Stimulated activated CD8-positive, alpha-beta memory T cell treated with anti-CD3 and anti-CD28 coated beads, Interleukin-12 subunit alpha, Interleukin-12 subunit beta, amount 100 ng/mL, for 4 hours (primary cell): ENCODE measurements at places on chromosomes 6 and 20.

DNA sequence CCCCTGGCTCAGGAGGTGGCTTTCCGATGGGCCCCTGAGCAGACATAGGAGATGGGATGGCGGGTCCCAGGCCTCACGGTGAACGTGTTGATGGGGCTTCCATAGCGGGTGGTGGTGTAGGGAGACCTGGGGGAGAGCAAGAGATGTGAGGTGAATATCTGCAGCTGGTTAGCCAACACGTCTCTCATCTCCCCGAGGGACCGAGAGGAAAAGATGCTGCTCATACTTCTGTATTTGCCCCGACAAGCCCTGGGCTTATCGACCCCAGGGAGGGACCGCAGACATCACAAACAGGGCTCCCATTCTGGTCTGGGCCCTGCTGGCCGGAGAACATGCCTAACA, 38.7 kb downstream of the C6orf132 start:
- no peak for DNase-seq

DNA sequence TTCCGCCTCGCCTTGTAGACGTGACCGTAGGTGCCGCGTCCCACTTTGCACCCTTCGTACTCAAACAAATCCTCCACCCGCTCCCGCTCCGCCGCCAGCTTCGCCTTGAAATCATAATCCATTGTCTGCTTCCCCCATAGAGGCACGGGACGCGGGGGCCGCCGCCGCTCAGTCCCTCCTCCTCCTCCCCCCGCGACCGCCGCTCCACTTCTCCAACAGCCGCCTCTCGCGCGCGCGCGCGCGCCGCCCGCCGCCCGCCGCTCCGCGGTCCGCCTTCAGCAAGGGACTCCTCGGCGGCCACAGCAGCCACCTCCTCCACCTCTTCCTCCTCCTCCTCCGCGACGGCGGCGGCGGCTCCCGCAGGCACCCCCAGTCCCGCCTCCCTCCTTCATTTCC, 256 bp downstream of the CDK19 start:
- no peak for DNase-seq

DNA sequence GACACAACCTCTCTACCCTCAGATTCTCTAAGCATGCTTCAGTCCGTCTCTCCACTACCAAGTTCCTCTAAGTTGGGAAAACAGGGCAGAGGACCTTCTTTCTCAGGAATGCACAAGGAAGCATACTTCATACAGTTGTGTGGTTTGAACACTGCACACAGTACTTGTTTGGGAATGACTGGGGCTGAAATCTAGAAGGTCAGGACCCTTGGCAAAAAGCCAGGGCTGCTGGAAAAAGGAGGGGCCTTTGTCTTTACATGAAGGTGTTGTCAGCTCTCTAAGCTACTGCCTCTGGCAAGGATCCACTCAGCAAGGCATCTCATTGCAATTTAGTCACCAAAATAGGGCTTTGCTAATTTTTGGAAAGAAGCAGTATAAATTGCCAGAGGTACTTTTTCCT, 20.7 kb upstream of the HEY2 start:
- no peak for DNase-seq

- no peak for DNase-seq
These were observed 62.3 kb downstream of the STK4 start for GRCh38 chr20:45028424-45029136.

DNA sequence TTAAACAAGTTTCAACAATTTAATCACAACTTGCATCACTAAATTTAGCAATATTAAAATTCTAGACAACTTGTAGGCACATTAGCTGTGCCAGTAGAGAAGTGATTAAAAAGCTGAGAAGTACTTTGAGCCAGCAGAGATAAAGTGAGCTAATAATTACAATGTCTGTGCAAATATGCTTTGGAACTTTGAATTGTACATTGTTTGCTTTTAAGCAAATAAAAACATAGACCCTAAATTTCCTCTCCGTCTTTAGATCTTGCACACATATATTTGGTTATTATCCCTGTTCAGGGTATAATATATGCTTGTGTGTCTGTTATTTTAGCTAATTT, 44.2 kb upstream of the DEFB112 start:
- no peak for DNase-seq

DNA sequence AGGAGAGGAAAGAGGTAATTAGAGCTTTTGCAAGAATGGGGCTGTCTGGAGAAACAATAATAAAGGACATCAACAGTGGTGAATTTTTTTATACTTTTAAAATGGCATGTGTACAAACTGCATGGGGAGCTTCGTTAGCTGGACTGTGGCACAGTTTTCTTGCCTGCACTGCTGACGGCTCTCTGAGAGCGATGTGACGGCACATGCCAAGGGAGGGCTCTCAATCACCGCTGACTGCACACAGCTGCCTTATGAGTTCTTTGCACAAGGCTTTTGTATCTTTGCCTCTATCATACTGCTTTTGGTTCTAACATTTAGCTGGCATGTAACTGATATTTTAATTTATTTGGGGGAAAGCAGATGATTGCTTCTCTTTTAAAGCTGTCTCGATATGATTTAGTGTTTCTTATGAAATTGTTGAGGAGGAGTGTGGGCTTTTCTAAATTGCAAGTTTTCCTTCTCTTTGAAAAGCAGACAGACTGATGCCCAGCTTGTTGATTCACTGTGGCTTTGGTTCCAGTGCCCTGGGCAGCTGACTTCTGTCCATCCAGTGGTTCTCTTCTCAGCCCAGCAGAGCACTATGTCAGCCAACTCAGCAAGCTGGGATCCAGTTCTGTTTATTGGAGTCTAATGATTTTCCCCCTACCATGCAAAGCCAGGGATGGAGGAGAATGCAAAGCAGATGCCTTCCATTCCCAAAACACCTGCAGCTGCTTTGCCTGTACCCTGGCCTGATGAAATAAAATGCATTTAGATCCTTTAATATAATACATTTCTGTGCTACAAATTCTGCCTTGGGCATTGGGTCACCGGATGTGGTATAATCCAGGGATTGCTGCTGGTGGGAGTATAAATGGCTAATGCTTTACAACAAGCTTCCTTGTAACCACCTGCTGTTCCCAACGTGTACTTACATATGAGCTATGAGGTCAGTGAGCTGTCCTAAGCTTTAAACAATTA, 323.9 kb downstream of the ZFAND3 start:
- no peak for DNase-seq

GRCh38 chr6:33492093-33492492, 37.7 kb downstream of the ZBTB9 start:
- no peak for DNase-seq

DNA sequence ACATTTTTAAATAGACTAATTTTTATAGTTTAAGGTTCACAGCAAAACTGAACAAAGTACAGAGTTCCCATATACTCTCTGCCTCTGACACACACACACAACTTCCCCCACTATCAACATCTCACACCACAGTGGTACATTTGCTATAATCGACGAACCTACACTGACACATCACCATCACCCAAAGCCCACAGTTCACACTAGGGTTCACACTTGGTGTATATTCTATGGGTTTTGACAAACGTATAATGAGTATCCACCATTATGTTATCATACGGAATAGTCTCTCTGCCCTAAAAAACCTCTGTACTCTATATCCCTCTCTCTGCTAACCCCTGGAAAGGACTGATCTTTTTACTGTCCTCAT, 15.6 kb downstream of the TMEM30A start:
- no peak for DNase-seq

GRCh38 chr6:45513213-45513618, 135.5 kb upstream of the SUPT3H start:
- DNase-seq: no peak

DNA sequence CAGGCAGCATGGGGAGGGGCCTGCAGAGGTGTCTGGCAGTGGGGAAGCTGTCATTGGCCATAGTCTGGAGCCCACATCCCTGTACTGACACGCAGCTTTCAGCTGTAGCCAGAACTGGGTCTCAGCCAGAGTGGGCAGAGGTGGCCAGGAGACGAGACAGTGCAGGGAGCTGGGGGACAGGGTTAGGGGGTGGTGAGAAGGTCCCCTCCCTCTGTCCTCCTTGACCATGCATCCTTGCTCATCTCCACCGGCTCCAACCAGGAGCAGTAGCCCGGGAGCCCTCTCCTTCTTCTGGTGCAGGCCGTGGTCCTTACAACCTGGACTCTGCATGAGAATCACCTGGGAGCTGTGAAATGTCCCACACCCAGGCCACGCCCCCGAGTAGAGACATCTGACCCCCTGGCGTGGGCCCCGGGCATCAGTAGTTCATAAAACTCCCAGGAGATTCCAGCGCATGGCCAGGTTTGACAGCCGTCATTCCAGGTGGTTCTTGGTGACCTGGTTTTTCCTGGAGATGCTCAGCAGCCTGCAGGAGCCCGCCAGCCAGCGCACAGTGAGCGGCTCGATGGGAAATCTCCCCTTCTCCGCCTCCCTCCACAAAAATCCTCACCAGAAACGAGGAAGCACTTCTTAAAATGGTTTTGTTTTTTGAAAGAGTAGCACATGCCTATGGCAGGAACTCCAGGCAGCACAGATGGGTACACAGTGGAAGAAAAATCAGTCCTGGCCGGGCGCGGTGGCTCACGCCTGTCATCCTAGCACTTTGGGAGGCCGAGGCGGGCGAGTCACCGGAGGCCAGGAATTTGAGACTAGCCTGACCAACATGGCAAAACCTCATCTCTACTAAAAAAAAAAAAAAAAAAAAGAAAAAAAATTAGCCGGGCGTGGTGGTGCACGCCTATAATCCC, 56.2 kb downstream of the ADNP start:
- no peak for DNase-seq

- DNase-seq: no peak
These were observed 47.2 kb downstream of the KCNS1 start for GRCh38 chr20:45053430-45054351.

- DNase-seq: no peak
These were observed 38.3 kb downstream of the ATG5 start for GRCh38 chr6:106287215-106287614.

- DNase-seq: no peak
These were observed 33.9 kb upstream of the STX16 start for GRCh38 chr20:58617158-58617557.

DNA sequence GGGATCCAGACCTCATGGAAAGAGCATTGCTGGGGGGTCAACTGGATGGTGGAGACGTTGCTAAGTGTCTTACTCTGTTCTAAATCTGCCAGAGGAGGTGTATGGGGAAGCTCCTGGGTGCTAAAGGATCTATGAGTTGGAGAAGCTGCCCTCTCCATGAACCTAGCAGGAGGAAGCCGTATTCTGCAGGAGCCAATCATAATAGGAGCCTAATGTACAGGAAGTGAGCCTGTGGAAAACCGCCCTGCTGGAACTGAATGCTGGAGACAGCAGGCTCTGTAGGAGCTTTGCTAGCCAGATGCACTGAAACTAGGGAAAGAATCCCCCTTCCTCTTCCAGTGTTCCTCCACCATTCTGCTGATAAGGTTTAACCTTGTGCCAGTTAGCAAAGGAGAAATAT, 10.9 kb downstream of the CASP8AP2 start:
- no peak for DNase-seq

DNA sequence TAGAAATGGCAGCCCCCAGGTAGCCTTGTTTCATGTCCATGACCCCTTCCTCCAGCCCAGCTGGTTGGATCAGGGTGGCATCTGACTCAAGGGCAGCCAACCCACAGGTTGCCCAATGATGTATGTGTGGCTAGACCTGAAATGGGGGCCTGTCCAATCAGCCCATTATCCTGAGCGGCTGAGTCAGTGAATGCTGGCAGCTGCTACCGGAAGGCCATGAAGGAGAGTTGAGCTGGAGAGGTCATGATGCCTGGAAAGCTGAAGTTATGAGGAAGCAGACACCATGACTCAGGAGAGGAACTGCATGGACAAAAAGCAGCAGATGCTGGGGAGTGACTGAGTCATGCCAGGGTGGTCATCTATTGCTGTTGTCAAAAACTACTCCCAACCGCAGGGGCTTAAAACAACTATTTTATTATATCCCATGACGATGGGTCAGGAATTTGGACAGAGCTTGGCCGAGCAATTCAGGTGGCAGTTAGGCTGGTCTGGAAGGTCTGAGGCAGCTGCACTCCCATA, 67.3 kb downstream of the MDGA1 start:
- no peak for DNase-seq

- DNase-seq: no peak
These were observed 28.8 kb downstream of the ZMYND8 start for GRCh38 chr20:47327711-47328110.

DNA sequence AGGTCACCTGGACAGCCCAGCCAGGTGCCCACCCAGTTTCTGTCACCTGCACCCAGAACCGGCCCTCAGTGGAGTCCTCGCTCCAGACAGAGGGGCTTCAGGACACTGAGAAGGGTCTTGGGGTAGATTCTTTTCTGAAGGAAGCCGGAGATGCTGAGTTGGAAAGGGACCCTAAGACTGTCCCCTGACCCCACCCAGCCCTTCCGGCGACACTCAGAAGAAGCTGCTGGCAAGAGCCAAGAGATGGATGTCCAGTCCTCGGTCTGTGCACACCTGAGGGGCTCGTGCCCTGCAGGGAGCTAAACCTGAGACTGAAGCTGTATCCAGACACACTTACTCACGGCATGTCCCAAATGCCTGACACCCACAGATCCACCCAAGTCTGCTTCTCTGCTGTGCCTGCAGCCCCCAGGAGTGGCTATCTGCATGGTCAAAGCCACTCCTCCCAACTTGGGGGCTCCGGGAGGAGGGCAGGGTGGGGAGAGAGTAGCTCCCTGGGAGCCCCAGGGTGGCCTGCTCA, 20.2 kb downstream of the NTSR1 start:
- DNase-seq: no peak

- no peak for DNase-seq
These were observed 35.7 kb downstream of the TXLNB start for GRCh38 chr6:139256087-139256486.

DNA sequence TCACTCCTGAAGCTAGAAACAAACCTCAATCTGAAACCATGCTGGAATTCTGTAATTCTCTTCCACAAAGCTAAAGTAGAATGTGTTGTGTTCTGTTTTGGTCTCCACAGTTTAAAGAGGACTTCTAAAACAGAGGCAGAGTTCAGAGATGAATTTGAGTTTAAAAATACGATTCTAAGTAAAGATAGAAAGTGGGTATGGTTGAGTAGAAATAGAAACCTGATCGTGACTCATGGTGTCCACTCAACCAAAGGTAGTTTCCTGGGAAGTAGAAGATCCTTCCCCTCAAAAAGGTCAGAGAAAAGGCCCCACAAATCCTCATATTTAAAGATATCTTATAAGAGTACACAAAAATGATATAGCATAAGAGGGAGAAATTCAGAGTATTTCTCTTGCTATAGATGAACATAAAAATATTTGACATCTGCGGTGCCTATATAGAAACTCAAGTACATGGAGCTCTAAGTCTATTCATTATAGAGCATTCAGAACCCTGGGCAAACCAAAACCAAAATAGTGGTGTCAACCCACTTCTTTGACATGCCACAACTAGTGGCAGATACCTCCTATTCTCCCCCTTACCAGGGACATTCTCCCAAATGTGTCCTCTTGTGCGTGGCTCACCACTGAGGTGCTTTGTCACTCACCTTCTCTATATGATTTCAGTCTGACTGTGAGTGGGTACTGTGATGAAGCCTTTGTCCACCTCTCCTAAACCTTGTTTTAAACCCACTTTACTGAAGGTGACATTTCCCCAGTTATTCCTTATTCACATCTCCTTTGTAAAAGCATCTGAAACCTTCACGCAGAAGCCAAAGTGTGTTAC, 84.5 kb downstream of the PLCB1 start:
- no peak for DNase-seq

- peak; percentile 2 for DNase-seq
These were observed 210.2 kb downstream of the TMEM200A start for GRCh38 chr6:130575971-130576370.
